Activated T-helper 1 cell treated with anti-CD3 and anti-CD28 coated beads, Interleukin-2, amount 50 U/mL, for 16 hours (primary cell): ENCODE measurements at places on chromosomes 2 and 18.

GRCh38 chr18:45412577-45412976 is 202.7 kb upstream of the SLC14A2 start:
- DNase-seq: no peak

- no peak for DNase-seq
Measured at GRCh38 chr2:140454717-140455116, 1674.5 kb upstream of the NXPH2 start.

- no peak for DNase-seq
Measured at GRCh38 chr18:8386669-8387380, 222.4 kb upstream of the RAB12 start.

DNA sequence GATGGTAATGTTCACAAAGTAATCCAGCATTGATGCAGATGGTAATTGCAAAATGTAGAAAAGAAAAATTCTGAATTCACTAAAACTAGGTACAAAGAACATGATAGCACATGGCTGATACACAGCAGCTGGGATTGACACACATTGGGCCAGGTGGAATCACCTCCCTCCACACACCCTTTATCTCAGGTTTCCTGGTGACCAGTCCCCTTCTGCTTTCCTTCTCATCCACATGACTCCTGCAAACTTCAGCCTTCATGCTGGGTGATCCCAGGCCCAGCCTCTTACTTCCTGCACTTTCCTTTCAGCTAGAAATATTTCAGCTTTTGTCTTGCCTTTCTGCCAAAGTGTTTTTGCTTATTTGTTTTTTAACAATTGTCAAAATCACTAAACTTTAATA is 246.9 kb downstream of the LNPK start:
- DNase-seq: no peak

DNA sequence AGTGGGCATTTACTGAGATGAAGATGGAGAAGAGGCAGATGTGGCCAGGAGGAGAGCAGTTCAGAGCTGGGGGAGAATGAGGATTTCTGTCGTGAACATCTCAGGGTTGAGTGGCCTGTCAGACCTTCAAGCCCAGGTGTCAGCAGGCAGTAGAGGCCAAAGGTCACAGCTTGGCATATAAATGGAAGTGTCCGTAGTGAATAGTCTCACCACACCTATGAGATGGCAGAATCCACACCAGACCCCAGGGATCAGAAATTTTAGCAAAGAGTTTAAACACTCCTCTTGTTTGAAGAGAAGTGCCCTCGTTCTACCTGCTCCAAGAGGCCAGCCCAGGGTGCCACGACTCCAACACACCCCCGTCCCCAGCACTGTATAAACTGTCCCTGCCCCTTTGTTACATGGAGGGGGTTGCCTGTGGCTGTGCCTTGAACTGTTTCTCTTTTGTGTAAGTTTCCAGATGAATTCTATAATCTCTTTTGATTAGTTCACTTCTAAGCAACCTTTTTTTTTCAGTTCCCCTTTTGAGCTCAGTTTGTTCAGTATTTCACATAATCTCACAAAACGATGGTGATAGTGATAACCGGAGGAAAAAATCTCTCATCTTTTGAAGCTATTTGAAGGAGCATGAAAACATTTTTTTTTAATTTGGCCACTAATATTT is 69.0 kb upstream of the TTC39C start:
- DNase-seq: no peak

GRCh38 chr2:158486150-158486969 is 29.6 kb downstream of the PKP4 start:
- DNase-seq: no peak

DNA sequence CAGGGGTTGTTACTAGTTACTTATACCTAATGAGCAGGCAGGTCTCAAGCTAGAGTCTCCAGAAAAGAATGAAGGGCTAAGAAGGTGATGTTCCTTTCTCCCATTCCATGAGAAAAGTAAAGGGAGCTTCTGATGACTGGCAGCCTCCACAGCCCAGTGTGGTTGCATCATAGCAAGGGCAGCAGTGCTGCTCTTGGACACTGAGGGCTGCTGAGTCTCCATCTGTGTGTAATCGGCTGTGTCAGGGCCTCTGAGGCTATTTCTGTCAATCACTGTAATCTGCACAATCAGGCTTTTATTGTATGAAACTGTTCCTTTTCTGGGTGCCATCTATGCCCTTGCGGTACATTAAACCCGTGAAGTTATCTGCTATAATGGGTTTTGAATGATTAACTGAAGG is 164.1 kb upstream of the FBXO11 start:
- no peak for DNase-seq

GRCh38 chr18:33898427-33898826 is 320.4 kb downstream of the ASXL3 start:
- no peak for DNase-seq

- no peak for DNase-seq
Measured at GRCh38 chr2:8518979-8519668, 162.7 kb upstream of the ID2 start.

DNA sequence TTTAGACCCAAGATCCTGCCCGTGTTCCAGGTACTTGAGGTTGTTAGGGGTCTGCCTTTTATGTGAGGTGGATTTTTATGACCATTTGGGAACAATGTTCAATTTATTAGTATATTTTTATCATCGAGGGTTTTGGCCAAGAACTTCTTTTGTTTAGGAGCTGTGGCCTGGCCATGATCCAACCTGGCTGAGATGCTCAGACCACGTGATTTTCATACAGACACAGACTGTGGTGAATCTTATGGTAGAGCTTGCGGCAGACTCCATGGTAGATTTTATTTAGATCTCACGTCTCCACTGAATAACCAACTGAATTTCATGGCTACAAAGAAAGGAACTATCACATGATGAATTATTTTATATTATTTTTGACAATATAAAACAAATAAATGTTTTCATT is 405.5 kb upstream of the VWC2L start:
- no peak for DNase-seq

GRCh38 chr2:179422037-179422643 is 157.5 kb upstream of the SESTD1 start:
- no peak for DNase-seq

- DNase-seq: no peak
Measured at GRCh38 chr2:19357402-19358241, 801 bp downstream of the OSR1 start.

- DNase-seq: no peak
Measured at GRCh38 chr18:57390044-57390443, 37.7 kb downstream of the ST8SIA3 start.

DNA sequence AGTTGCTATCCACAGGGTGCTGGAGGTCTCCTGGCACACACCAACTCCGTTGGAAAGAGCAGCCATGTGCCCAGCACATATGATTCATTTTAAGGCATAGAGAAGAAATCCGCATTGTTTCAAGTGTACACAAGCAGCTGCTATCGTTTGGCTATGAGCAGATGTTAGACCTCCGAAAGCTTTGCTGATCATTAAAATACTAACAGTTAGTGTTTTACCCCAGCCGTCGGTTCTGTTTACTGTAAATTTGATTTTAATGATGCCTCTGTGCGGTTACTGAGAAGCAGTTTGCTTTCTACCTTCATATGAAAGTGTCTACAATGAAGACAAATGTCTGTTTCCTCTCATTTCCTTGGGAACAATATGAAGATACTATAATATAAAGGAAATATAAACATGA is 154.9 kb downstream of the PTGR3 start:
- DNase-seq: no peak

DNA sequence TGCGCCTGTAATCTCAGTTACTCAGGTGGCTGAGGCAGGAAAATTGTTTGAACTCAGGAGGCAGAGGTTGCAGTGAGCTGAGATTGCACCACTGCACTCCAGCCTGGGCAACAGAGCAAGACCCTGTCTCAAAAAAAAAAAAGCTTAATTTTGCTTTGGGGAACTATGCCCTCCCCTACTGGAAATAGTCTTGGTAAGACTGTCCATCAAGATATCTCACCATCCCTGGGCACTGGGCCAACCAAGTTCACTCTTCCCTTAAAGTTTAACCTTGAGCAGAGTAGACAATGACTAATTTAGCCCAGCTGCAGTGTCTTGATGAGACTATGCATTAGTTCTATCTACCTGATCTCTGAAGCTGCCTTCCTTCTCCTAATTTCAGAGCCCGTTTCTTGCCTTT is 44.7 kb downstream of the ASXL2 start:
- DNase-seq: no peak

DNA sequence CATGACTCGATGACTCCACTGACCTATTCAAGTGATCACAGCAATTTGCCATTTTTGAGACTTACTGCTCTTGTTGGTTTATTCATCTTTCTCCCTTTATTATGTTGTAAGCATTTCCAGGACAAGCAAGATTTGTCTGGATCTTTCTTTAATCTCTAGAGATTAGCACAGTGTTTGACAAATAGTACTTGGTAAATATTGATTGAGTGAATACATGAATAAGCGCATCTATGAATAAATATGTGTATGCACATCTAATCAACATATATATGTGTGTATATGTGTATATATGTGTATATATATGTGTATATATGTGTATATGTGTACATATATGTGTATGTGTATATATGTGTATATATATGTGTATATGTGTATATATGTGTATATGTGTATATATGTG is 7.3 kb downstream of the TMX3 start:
- DNase-seq: no peak

DNA sequence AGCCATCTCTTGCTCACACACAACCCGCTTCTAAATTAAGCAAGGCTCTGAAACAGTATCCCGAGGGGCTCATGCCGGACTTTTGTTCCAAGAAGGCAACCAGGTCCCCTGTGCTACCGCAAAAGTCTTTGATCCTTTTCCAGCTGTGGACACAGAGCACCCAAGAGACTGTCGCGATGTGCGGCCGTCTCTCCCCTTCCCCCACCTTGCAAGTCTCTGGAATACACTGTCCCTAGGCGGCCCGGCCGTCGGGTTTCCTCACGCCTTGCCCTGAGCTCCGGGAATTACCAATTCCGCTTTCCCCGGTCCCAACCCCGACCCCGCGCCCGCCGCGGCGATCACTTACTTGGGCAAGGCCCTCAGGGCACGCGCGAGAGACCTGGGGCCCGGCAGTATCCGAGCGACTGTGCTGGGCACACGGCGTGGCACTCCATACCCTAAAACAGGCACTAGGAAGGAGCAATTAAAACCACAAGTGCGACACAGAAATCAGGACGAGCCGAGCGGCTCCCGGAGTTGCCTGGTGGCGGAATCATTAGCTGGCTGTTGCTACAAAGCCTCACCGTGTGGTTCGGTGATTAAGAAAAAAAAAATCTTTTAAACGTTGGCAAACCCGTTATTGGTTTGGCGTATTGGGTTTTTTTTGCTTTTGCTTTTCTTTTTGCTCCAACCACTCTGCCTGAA is 2.2 kb upstream of the DLX1 start:
- no peak for DNase-seq

- DNase-seq: no peak
Measured at GRCh38 chr18:4093676-4094075, 361.4 kb downstream of the DLGAP1 start.

DNA sequence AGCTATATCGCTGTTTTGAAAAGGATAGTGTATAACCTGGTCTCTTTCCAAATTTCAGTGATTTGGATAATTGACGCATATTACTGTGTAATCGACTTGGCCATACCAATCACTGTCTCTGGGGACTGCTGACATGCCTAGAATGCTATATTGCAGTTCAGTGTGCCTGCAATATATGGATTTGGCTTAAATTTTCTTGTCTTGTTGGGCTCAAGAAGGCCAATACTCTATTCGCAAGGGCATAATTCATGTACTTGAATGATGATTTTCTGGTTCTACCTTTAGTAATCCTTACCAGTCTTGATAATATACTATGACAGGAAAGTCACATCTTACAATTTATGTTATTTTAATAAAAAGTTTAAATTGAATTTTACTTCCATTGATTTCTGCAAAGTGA is 21.7 kb upstream of the THUMPD2 start:
- DNase-seq: no peak

GRCh38 chr18:5770176-5770575 is 125.1 kb downstream of the TMEM200C start:
- DNase-seq: no peak

DNA sequence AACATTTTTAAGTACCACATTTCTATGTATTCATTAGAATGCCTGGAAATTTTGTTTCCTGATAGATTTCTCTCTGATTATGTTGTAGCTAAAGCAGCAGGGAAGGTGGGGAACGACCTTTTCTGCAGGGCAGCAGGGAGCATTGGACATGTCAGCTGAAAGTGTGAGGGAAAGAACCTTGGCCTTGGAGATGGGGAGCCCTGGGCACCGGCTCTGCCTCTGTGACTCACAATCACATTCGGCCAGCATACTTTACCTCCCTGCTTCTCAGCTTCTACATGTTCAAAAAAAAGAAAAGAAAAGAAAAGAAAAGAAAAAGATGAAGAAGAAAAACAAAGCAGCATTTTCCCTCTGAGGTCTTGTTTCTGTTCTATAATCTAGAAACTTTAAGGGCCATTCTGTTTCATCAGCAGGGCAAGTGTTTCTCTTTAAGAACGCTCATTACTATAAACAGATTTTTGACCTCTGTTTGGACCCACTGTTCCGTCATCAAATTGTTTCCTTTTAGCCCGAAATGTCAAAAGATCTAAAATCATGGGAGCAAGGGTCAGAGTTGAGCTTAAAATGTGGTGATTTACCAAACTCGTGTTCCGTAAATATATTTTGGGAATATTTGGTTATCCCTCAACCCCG is 27.9 kb downstream of the SETBP1 start:
- no peak for DNase-seq

DNA sequence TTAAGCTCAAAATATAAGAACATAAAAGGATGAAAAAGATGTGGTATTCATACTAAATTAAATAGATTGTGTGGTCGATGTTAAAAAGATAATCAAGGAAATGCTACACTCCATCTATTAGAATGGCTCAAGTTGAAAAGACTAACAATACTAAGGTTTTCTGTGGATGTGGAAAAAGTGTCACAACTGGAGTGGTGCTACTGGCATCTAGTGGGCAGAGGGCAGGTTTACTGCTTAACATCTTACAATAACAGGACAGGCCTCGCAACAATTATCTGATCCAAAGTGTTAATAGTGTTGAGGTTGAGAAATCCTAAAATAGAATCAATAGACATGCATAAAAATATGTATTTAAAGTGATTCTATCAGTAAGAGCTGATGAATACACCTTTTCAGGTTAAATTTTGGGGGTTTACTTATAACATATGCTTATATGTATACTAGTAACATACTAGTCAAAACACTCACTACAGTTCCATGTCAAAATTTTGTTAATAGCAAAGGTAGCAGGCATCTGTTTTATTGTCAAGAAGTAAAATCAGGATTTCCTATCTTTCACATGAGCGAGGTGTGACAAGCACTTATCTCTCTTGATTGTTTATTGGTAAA is 91.5 kb upstream of the TMEFF2 start:
- no peak for DNase-seq

GRCh38 chr2:192559587-192559986 is 364.9 kb upstream of the TMEFF2 start:
- no peak for DNase-seq

DNA sequence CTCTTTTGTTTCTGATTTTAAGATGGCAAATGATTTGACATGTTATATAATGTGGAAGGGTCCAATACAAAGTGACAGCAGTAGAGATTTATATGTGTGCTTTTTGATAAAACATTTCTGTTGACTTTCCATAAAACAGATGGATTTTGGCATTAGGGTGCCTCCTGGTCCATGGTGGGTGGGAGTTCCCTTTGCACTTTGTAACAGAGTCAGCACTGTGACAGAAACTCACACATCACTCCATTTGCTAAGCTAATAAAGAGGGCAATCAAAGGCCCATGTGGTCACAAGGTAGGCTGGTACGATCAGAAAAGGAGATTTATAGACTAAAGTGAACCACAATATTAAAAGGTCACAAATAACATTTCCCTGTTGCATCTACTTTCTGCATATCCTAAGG is 93.3 kb upstream of the NT5C1B start:
- DNase-seq: no peak

- no peak for DNase-seq
Measured at GRCh38 chr2:54879598-54880332, 156.3 kb downstream of the EML6 start.

GRCh38 chr2:190812506-190813294 is 67.9 kb upstream of the GLS start:
- no peak for DNase-seq
